ENCODE measurements at places on chromosomes 1 and 21.

- no peak for DNase-seq
These were observed 11.7 kb upstream of the IFNLR1 start for GRCh38 chr1:24198766-24199165.

DNA sequence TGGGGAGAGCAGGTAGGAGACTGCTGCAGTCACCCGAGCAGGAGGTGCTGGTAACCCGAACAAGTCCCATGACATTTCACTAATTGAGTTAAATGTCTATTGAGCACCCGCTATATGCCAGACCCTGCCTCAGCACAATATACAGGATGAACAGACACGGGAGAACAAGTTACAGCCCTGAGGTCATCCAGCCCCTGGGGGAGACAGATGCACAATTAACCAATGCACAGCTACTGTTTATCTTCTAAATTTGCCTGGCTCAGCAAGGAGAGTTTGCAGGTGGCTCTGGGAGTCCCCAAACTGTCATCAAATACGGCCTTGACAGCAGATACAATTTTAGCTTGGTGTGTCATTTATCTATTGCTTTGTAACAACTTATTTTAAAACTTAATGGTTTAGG is 18.1 kb downstream of the CITED4 start:
- no peak for DNase-seq

DNA sequence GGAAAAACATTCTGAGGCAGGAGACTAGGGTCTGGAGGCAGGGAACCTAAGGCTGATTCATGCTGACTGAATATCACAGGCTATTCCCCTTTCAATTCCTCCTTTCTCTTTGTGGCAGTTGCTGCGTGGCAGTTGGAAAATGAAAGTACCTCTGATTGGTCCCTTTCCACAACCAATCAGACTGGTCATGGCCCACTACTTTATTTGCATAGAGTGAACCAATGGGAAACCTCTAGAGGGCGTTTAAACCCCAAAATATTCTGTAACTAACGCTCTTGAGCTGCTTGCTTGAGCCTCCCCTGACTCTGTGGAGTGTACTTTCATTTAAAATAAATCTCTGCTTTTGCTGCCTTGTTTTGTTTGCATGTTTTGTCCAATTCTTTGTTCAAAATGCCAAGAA is 27.7 kb upstream of the VN1R5 start:
- no peak for DNase-seq

DNA sequence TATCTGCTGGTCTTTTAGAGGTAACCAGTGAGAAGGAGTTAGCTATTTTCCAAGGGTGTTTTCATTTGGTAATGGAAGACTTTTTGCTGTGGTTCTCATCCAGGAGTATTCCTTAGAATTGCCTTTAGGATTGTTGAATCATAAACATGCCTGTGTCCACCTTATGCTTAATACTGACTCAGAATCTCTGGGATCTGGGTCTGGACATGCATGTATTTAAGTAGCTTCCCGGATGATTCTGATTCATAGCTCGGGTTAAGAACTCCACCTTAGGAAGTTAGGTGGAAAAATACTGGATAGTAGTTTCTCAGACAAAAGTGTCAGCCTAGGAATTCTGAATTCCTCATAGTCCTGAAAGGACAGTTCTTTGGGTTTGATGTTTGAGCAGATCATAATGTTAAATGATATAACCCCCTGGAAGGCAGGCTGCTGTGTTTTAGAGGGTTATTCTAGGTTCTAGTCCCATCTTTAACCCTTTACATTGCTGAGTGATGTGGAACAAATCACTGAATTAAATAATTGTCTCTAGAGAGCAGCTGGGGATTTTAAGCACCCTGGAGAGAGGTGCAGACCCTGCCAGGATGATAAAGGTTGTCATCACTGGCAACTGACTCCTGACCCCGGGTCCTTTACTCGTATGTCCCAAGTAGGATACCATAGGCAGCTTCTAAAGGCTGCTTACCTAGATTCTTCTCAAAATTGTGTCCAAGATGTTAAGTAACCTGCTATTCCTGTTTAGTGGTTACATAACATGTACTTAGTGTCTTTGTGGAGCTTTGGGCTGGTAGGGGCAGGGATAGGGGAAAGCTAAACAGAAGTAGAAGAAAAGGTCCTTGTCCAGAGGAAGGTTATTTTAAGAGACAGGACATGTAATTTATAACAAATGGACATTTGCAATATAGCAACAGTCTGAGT is 14.5 kb upstream of the C4BPB start:
- peak; percentile 66 for DNase-seq

GRCh38 chr21:38171723-38172344 is 85.0 kb upstream of the KCNJ15 start:
- DNase-seq, result peak; percentile 87

GRCh38 chr1:32695098-32695904 is 7.3 kb downstream of the SYNC start:
- DNase-seq, result peak; percentile 80

DNA sequence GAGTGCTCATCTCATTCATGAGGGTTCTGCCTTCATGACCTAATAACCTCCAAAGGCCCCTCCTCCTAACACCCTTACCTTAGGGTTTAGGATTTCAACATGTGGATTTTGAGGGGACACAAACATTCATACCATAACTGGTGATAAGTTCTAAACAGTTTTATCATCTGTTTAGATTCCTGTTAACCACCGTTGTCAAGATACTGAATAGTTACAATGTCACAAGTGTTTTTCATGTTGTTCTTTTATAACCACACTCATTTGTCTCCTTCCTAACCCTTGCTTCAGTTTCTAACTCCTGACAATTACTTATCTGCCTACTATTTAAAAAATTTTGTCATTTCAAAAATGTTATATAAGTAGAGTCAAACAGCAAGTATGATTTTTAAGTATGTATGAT is 86.0 kb downstream of the NCAM2 start:
- no peak for DNase-seq

DNA sequence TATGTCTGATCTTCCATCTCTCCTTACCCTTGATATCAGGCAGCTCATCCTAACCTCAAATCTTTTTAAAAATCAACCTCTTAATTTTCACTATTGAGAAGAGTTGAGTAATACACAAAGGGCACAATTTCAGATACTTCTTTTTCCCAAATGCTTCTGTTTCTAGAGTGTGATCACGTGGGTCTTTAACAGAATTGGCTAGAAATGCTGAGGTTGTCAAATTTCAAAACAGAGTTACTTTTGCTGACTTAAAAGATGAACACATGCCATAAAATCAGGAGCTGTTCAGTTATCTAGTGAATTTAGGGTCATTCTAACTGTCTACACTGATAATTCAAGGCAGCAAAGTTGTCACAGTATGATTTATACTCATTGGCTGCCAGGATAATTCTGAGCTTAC is 63.6 kb upstream of the NGF start:
- DNase-seq, result no peak

DNA sequence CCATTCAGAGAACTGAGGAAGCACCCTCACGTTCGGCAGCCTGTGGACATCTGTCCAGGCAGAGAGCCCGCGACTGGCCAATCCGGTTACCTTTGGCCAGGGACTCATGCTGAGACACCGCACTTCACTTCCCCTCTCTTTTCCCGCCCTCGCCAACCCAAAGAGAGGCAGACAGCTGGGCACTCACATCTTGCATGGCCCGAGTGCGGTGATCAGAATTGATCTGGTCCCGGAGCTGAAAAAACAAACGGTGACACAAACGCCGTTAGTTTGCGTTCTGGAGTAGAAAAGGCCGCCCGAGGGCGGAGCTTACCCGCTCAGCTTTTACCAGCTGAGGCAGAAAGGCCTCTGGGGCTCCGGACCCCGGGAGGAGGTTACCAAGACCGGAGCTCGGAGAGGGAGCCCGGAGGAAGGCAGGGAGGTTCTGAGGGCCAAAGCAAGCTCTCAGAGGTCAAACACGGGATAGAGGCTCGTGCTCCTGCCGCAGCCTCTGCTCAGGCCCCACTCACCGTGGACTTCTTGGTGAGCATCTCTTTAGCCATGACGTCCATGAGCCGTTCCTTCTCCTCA is 376 bp downstream of the SF3A3 start:
- no peak for DNase-seq

DNA sequence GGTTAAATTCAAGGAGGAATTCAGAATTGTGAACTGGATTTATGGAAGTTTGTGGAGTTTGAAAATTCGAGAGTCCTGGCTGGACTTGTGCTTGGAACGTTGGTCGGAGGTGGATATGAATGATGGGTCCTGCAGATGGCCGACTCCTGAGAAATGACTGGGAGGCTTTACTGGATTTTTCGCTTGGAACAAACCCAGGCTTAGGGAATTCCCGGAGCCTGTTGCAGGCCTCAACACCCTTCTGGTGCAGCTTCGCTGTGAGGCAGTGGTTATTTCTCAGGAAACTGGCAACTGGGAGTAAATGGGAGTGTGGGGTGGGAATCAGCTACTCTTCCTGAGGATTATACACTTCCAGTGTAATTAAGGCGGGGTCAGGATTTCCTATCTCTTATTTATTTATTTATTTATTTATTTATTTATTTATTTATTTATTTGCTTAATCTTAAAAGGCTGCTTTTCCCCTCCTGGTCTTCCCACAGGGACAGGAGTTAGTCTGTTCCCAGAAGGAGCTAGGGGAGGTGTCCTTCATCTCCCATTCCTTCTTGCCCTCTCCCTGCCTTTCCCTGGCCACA is 21.1 kb downstream of the MAPKAPK2 start:
- DNase-seq, result no peak
